ENCODE measurements at places on chromosomes 11 and 22.
A peak's percentile ranks its signal among the peaks of the same experiment; 100 is the strongest.

DNA sequence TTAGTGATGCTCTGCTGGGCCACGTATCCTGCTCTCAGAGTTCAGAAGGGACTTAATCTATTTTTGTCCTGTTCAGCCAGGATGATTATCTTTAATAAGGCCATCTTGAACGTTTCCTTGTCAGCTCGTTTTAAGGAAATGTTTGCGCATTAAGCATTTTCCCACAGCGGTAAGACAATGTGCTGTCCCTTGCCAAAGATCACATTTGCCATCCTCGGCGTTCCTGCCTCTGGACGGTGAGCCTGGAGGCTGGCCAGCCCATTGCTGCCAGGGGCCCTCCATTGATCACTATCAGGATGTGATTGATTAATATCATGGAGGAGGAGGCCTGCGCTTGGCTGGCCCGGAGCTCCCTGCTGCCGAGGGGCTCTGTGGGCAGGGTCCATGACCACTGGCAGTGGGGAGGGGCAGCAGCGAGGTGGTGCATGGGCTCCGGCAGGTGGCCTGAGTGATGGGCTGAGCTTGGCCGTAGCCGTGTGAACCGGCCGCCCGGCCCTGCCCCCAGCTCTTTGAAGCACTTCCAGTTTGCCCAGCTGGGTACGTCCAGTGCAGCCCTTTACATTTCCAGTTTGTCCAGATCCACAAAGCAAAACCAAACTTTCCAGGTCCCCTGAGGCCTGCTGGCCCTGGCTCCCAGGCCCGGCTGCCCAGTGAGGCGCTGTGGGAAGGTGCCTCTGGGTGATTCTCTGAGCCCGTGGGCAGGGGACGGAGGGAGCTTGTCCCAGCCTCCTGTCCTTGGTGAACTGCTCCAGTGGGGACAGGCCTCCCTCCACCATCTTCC is 49.5 kb upstream of the SMIM38 start:
- no peak for DNase-seq

DNA sequence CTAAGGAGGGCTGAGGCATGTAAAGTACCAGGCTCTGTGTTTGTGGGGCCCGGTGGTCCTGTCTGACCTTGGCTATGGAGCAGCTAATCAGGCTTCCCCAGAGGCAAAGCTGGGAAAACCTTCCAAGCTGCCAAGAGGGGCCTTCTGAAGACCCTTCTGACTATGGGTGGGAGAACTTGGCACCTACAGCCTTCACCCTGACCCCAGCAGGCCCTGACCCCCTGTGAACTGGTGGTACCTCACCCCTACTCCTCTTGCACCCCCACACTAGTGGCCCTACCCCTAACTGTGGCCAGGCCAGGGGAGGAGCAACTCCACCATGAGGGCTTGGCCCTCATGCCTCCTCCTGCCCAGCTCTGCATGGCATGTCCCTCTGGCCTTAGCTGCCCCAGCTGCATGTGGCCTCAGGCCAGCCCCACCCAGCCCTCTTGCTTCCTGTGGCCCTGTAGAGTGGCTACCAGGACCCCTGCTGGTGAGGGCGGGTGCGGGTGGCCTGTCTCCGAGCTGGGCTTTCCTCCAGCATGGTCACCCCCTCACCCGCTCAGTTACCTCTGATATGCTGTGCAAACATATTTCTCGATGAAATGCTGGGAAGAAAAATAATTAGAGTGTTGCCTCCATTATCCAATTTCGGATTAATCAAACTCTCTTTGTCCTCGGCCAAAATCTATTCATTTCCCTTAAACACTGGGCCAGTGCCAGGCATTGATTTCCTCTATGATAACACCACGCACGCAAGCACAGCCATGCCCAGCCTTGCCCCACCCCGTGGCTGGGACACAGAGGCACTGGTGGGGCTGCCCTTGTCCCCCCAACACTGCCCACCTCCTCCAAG is 7.5 kb downstream of the GNAZ start:
- no peak for DNase-seq

- no peak for DNase-seq
These were observed 8.4 kb upstream of the MGAT3 start for GRCh38 chr22:39448205-39449054.

DNA sequence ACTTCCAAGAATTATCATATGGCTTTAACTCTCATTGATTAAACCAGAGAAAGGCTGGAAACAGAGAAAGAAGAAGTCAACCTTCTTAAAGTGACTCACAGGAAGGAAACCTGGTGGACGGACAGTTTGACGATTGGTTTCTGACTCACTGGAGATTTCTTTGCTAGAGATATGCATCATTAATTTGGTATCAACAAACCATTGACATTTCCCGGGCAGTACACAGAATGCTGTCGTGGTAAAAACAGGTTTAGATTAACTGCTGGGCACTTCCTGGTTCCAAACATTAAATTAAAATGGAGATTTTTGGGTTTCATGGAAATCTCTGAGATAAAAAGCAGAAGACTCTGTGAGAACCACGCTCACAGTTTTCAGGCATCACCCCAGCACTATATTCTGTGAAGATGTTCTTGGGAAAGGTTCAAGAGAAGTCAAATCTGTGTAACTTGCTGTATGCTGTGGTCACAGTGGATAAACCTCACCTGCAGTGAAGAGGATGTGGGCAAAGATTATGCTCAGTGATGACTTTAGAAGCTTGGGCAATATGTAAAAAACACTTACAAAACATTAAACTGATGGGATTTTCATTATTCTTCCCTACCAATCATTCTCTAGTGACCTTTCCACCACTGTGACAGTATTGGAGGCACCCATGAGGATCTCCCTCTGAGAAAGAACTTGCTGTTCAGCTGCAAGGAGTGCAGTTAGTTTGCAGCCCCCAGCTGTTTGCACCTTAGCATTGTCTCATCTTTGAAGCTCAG is 61.1 kb upstream of the CD44 start:
- DNase-seq = peak; percentile 54

DNA sequence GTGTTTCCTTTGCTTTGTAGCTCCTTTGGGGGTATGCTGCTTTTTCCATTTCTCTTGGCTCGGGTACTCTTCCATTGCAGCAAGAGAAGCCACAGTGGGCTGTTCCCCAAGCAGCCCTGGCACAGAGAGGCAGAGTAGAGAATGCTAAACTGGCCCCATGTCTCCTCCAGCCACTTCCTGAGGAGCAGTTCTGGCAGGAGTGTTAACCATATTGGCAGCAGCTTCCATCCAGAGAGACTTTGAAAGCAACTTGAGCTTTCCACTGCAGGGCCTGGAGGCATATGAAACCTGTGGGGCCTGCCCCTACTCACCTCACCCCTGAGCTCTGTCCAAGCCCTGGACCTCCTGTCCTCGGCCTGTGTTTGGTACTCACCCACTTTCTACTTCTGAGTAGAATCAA is 61.8 kb downstream of the ALX4 start:
- no peak for DNase-seq

DNA sequence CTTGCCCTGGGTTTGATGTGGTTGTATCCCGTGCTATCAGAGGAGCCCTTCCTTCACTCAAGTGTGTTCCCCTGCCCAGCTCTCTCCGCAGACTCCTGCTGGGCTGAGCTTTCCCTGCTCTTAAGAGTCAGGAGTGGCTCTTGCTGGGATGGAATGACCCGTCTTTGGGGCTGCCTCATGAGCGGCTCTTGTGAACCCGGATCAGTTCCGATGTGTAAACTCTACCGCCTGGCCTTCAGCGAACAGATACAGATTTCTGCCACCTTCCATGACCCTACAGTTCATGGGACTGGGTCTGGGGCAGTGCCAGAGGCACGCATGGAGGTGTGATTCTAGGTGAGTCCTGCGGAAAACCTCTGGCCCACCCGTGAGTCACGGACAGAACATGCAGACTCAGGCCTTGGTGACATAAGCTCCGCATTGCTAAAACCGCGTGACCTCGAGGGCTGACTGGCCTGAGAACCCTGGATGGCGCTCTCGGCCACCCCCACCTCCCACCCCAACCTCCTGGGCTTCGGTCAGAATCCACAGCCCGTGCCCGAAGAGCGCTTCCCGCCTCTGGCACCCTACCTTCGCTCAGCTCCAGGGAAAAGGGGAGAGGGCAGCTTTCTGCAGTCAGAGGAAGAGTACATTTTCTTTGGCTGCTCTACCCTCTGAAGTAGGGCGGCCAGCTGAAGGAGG is 1.3 kb upstream of the ZBTB16 start:
- no peak for DNase-seq

- no peak for DNase-seq
These were observed 30.6 kb downstream of the KIRREL3 start for GRCh38 chr11:126969865-126970479.

DNA sequence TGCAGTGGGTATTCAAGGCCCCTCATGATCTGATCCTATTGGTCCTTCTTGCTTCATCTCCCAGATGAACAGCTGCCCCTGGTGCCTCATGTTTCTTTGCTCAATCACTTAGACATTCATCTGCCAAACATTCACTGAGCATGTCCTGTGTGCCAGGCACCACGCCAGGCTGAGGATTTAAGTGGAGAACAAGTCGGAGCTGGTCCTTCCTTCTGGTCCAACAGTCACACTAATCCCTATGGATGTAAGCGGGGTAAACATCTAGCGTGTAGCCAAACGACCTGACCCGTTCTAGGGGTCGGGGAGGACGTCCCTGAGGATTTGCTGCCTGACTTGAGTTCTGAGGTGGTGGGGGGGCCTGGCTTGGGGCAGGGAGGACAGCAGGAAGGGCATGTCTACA is 21.9 kb downstream of the ZMAT5 start:
- DNase-seq = peak; percentile 54

- no peak for DNase-seq
These were observed 159.3 kb downstream of the EFCAB6 start for GRCh38 chr22:43652845-43653244.

- no peak for DNase-seq
These were observed at the start of gene CABP2 for GRCh38 chr11:67522844-67523555. Gene CABP2 (minus strand): TSS chr11:67523446. CDS start chr11:67523326, 120 bp downstream.

- DNase-seq = no peak
These were observed 54.4 kb downstream of the GRAMD1B start for GRCh38 chr11:123484448-123484847.

DNA sequence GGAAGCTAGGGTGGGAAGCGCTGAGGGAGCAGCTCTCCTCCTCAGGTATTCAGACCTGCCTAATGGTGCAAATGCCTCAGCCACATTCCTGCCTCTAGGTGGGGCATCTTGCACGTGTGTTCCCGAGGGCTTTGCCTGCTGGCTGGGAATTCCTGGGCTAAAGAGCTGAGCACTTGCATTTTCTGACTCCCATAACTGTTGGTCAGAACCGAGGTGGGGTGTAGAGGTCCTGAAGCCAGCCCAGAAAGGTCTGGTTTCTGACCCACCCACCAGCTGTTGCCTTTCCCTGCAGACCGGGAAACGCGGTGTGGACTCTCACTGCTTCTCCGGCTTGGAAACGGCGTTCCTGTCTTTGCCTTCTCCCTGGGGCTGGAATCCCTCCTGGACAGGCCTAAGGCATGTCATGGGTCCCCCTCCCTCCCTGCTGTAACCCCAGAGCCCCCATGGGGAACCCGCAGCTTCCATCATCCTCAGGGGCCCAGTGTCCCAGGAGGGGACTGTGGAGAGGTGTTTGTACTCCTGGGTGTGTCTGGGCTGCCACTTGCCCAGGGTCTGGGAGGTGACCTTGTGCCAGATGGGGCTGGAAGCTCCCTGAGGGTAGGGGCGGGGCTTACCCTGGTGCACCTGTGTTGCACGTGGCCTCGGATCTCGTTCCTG is 24.0 kb upstream of the SMIM38 start:
- DNase-seq = no peak

- no peak for DNase-seq
These were observed 170.4 kb upstream of the CTSC start for GRCh38 chr11:88507771-88508417.

DNA sequence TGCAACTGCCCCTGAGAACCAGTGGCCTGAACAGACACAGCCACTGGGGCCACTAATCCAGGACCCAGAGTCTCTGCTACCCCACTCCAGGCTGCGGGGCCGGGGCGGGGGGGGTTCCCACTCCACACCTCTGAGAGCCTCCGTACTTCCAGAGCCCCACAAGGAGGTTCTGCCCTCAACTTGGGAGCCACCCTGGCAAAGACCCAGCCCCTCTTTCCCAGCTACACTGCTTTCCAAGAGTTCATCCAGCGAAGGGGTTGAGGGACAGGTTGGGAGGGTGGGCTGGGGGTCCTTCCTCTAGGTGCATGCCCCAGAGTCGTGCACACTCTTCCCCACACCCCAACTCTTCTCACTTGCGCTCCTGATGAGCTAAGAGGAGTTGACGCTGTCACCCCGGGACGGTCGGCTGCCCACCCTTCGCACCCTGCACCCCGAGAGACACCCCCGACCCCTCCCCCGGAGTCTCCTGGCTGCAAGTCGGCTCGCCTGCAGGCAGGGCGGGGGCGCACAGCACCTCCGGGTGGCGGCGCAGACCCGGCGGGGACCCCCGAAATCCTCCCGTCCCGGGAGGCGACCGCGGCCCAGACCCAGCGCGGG is 531 bp downstream of the RAB3IL1 start:
- DNase-seq = no peak

- DNase-seq = no peak
These were observed 22.8 kb upstream of the TFIP11 start for GRCh38 chr22:26534874-26535602.

DNA sequence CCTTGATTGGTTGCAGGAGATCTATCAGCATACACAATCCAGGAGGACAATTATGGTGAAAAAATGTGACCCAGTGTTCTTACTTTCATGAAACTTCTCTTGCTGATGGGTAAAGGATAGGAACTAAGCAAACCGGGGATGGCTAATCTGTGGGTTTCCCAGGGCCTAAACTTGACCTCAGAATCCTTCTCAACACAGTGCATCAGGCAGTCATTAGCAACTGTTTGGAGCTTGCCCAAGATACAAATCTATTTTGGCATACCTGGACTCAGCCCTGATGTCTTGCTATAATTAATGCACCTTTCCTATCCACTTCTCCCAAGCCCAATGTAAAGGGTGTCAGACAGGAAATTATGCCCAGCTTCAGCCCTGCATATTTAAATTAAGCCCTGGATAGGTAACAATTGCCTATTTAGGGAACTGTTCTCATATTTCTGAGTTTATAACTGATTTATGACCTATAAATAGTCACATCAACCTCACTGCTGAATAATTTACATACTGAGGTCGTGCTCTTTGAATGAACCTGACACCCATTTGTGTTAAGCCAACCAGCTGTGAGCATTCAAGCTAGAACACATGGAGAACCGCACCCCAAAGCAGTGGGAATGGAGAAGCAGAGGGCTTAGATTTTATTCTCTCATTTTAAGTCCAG is 9.2 kb upstream of the PHF21A start:
- DNase-seq = no peak

GRCh38 chr11:26820739-26821138 is 98.9 kb upstream of the SLC5A12 start:
- DNase-seq = peak; percentile 65

GRCh38 chr11:10742460-10743208 is 8.4 kb upstream of the CTR9 start:
- DNase-seq = no peak

GRCh38 chr22:18032455-18033101 is 8.2 kb upstream of the MICAL3 start:
- no peak for DNase-seq
